ENCODE measurements at places on chromosomes 4 and X.

GRCh38 chrX:148459343-148459742, 41.1 kb upstream of the AFF2 start:
- DNase-seq: no peak

DNA sequence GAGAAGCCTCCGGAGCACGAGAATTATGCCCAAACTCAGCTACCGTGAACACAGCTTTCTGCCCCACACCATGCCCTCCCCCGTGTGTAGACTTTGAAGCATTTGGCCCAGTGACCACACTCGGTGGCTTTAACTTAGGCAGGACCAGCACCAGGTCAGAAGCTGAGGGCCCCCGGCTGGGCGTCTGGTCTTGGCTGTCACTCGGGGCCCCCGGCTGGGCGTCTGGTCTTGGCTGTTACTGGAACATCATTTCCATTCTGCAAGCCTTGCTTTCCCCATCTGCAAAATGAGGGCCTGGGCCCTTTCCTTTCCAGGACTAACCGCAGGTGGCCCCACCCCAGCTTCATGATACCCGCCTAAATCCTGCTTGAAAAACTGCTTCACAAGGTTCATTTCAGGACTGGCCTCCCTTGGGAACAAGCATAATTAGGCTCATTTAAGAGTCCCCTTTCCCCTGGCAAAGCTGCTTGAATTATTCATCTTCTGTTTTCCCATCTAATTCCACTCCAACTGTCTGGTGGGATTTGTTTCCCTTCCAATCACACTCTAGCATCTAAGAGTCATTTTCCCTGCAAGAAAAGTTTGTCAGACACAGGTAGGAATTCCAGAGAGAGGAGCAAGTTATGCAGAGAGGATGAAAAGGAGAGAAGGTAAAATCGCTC, 82.5 kb downstream of the WFS1 start:
- no peak for DNase-seq

DNA sequence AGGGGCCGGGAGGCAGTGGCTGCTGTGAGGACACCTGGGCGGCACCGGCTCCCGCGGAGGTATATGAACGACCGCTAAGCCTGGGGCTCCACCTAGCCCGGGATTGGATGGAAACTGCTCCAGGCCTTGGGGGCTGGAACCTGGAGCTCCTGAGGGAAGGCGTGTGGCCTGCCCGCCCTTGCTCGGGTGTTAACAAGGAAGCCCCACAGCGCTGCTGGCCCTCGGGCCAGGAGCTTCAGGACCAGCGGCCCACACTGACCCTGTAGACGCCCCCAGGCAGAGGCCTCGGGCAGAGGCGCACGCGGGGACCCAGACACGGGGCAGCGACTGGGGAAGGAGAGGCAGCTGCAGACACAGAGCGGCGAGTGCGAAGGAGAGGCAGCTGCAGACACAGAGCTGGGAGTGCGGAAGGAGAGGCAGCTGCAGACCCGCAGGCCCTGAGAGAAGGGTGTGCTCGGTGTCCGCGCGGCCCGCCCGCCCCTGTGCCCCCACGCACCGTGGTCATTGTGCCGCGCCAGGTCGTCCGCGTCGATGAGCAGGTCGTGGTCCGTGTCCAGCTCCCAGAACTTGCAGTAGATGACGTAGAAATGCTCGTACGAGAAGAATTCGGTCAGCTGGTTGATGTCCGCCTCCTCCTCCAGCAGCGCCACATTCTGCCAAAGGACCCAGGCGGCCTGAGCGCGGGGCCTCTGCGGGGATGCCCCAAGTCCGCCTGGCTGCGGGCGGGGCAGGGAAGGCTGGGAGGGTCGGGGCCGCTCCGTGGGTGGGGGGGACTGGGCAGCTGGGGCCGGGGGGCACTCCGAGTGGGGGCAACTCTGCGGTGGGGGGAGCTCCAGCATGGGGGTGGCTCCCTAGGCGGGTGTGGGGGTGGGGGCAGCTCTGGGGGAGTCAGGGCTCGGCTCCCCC, 26.7 kb upstream of the GTPBP6 start:
- no peak for DNase-seq

DNA sequence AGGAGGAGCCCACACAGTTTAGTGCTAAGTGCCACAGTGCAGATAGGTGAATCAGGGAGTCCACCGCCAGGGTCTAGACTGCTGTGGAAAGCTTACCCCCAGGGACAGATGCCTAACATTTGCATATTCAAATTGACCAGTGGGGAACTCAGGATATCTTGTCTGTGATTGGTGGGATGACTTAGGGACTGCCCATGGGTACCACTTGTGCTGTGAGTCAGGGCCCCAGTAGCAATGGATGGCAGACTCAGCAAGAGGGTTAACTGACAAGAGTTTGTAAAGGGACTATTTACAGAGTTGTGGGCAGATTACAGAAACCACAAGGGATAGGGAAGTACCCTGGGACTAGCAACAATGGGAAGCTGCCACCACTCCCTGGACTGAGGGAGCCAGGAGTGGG, 282.1 kb downstream of the BCOR start:
- no peak for DNase-seq

GRCh38 chr4:37279894-37280592, 35.5 kb downstream of the NWD2 start:
- DNase-seq: no peak

GRCh38 chr4:113901994-113902787, 77.3 kb downstream of the ARSJ start:
- no peak for DNase-seq
